ENCODE measurements at places on chromosomes 12 and 14.

- DNase-seq: no peak
Measured at GRCh38 chr12:110908377-110909152, 11.8 kb downstream of the MYL2 start.

GRCh38 chr14:36702474-36702873 is 40.8 kb downstream of the PAX9 start:
- no peak for DNase-seq

DNA sequence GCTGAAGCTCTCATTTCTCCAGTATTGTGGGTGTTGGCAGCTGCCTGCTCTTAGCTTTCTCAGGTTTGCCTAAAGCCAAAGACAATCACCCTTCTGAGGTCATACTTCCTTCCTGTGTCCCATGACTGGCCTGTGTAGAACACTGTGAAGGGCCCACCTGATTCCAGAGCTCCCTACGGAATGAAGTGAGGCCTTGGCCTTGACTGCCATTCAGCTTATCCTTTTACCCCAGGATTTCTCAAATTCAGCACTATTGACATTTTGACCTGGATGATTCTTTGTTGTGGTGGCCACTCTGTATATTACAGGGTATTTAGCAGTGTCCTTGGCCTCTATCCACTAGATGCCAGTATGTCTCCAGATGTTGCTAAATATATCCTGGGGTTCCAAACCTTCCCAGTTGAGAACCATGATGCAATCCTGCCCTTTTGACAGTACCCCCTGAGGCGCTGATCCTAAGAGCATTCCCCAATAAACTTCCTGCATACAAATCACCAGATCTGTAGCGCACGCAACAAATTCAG is 112.3 kb upstream of the KRR1 start:
- no peak for DNase-seq

GRCh38 chr12:51851413-51852124 is 3.1 kb upstream of the FIGNL2 start:
- DNase-seq: no peak

- no peak for DNase-seq
Measured at GRCh38 chr12:126182619-126183236, 1117.5 kb downstream of the AACS start.

GRCh38 chr12:106245767-106246166 is 2.1 kb downstream of the CKAP4 start:
- DNase-seq: no peak

GRCh38 chr14:33693237-33693636 is 257.6 kb downstream of the EGLN3 start:
- DNase-seq: no peak

- DNase-seq: no peak
Measured at GRCh38 chr14:29222671-29223268, 456.2 kb downstream of the FOXG1 start.

Data from stimulated activated CD8-positive, alpha-beta memory T cell treated with anti-CD3 and anti-CD28 coated beads, Interleukin-4, amount 100 ng/mL, for 48 hours (primary cell).